ENCODE measurements at places on chromosomes 6 and 20.

DNA sequence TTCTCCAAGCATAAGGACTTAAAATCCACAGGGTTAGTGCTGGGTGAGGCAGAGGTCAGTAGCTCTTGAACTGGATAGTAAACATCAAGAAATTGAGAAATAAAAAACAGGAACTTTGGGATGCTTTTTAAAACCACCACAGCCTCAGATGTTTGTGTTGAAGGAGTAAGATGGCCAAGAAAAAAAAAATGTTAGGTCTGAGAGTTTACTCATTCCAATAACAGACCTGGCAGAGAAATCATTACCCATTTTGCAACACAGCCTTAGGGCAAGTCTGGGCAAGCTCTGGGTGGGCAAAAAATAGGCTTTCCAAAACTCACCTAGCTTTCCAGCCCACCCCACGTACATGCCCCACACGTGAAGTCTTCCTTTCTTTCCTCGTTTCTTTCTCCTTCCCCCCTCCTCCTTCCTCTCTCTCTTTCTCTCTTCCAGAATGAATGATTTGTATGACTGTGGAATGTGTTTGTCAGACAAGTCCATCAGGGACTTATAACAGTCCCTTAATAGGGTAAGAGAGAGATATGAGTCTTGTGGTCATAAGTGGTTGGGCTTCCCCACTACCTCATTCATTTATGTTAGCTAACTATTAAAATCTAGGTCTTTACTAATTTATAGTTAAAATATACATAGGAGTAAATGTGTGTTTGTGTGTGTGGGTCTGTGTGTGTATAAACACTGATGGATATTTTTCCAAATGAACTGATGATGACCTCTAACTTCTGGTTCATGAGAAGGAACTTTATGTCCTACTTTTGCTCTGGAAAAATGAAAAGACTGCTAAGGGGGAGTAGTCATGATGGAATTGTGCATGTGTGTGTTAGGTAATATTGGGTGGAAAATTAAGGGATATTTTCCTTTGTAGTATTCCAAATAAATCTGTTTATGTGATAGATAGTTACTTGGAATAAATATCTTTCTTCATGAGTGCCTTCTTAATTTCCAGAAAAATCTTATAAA lies 18.0 kb upstream of the DSE start:
- DNase-seq, result no peak

- DNase-seq, result no peak
Measured at GRCh38 chr6:153602401-153602800, 436.6 kb upstream of the OPRM1 start.

DNA sequence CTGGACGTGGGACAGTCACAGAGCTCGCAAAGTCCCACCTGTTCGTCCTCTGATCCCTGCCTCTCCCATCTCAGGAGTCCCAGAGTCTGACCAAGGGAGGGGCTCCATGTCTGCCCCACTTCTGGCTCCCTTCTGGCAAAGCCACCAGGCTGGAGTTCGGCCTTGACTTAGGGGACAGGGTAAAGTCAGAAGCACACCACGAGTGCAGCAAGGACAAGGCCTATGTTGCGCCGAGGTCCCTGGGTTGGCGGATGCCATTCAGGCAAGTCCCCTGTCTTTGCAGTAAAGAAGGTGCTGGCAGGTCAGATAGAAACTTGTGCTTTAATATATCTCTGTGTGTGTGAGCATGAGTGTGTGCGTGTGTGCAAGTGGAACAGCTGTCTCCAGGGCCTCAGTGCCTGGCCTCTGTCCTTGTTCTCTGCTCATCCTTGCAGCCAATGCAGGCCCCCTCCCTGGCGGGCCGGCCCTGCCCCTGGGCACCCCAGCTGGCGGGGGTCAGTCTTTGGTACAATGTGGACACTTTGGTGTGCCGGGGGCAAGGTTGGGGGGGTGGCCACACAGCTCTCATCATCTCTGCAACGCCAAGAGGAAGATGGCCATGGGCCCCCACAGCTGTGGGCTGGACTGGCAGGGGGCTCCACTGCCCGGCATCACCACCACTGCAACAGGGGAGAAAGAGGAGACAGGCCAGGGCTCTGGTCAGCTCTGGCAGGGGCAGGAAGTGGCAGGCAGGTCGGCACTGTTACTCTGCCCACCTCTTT lies 60.7 kb downstream of the MDGA1 start:
- no peak for DNase-seq

GRCh38 chr6:147892476-147892875 lies 384.0 kb downstream of the SAMD5 start:
- no peak for DNase-seq

GRCh38 chr6:29596381-29596900 lies 11.5 kb downstream of the OR2H2 start:
- no peak for DNase-seq
